ENCODE measurements at places on chromosomes 16 and 17.

GRCh38 chr17:83089328-83090132 lies 10.1 kb downstream of the METRNL start:
- DNase-seq = no peak

DNA sequence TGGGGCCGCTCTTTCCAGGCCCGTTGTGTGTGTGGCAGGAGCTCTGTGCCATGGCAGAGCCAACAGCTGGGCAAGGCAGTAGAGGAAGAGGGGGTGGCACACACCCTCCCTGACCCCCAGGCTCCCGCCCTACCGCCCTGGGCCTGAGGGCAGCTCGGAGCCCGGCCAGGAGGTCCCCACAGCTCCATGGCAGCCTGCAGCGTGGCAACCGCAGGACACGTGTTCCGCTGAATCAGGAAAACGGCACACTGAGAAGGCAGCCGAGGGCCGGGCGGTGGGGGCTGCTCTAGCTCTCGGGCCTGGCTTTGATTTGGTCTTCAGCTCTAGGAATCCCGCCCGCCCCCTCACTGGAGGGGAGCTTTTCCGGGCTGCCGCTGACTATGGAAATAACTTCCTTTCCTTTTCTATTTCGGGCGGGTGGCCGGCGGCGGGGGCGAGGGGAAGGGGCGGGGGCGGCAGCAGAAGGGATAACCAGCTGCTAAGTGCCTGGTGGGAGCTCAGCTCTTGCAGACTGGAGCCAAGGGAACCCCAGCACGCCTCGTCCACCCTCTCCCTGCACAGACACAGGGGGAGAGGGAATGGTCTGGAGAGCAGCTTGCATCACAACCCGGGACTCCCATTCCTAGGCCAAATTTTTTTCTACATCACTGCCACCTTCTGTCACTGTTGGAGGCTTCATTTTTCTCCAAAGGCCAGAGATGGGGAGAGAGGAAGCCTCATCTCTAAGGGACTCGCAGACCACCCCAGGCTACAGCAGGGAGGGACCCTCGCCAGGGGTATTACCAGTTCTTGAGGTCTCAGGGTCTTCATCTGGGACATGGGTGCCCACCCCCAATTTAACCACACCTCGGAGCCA lies 24.8 kb upstream of the MRPS23 start:
- peak; percentile 23 for DNase-seq

- DNase-seq = no peak
These were observed 44.2 kb downstream of the RPTOR start for GRCh38 chr17:80588702-80589383.

- no peak for DNase-seq
These were observed 10.4 kb upstream of the GJD3 start for GRCh38 chr17:40374821-40375498.

GRCh38 chr17:66711881-66712321 lies 123.0 kb upstream of the CACNG5 start:
- no peak for DNase-seq

DNA sequence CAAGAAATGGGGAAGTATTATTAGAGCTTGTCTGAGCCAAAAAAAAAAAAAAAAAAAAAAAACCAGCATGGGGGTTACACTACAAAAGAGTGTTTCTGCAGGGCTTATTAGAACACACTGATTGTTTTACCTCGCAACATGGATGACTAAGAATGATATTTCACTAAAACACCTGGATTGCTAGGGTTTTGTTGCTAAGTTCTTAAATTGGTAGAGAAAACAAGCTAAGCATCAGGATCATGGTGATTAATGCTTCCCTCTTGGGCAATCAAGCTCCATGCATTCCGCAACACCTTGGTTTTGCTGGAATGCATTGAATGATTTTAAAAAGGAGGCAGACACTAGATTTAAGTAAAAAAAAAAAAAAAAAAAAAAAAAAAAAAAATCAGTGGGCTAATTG lies 931.4 kb upstream of the CDH8 start:
- no peak for DNase-seq

GRCh38 chr16:4792951-4793513 lies 2.1 kb upstream of the SMIM22 start:
- no peak for DNase-seq

DNA sequence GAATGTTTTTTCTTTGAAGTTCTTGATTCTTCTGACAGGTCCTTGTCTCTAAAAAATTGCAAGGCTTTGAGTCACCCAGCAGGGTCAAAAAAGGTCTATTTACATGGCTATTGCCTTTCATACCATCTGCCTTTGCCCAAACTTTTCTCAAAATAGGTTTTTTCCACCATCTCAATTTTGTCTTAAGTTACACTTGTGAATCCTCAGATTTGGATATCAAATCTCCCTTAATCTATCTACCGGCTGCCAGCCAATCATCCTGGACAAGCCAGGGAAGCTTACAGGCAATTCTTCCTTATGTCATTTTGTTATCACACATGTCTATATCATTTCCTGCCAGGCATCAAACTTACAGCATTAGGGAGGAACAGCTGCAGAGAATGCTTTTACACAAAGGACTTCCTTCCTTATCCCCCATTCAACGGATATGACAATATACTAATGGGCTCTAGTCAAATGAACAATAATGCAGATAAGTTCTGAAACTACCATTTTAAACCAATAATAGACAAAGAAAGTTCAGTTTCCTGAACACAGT lies 104.1 kb upstream of the CORO6 start:
- no peak for DNase-seq

Measured in cerebellar nuclear complex (tissue), 1 donor.